ENCODE measurements at places on chromosomes 1 and 21. TPM values are rescaled to one million over a fixed set of nuclear protein-coding genes. Genes with fewer than 3 reads are reported as not detected.

DNA sequence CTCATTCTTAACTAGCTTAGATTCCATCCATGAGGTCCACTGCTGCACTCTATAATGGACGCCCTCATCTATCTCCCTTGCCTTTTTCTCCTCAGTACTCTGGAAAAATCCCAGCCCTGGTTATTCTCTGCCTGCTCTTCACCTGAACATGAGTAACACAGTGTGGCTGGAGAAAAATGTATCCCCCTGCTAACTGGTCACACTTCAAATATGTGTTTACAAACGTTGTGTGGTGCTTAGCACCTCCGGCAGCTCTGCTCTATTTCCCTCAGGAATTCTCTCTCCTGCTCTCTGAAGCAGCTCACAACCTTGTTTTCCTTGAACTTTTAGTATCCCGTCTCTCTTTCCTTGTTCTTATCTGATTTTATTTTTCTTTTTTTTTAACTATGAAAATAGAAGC is 4.1 kb downstream of the SCCPDH start:
- no peak for DNase-seq

GRCh38 chr1:9539829-9540550 is 725 bp downstream of the SLC25A33 start:
- peak; percentile 86 for DNase-seq

DNA sequence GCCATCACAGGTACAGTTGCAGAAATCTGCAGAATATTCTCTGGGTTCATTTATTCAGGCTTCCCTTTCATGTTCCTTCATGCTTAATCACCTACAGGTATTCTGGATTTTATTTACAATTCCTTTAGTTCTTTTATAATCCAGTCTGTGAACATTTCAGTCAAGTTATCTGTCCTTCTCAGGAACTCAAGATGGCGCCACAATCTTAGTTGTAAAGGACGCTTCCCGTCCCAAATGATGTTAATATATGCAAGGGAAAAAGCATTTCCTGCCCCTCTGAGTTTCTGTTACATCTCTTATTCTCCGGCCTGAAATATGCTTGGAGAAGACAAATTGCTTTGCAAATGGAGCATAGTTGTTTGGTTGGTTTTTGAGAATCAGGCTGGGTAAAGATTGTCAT is 19.3 kb downstream of the F3 start:
- peak; percentile 55 for DNase-seq

DNA sequence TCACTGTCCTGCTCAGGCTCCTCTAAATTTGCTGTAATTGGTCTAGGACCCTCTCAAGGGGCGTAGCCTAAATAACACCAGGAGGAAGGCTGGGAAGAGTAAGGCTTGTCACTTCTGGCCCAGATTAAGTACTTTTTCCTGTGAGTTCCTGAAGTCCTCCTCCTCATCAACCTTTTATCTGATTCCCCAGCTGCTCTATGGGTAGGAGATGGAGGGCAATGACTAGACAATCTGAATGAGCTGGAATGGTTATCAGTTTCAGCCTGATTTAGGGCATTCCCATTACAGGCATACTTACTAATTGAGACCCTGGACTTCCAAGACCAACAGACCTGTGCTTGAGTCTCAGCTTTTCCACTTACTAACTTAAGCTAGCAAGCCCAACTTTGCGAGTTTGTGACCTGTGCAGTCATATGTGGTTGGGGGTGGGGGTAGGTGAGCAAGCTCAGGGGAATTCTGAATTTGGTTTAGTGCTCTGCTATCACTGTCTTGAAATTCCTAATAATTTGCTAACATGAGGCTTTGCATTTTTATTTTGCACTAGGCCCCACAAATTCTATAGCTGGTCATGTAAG is 18.0 kb upstream of the FGGY start:
- no peak for DNase-seq

ALPL gene
- 3.0 TPM for polyA plus RNA-seq

AMPD1 gene
- polyA plus RNA-seq, result 8.4 TPM

Data from small intestine (tissue), 16 donors.